Ascending aorta (tissue), 2 donors: ENCODE measurements at places on chromosomes 7 and 10.

DNA sequence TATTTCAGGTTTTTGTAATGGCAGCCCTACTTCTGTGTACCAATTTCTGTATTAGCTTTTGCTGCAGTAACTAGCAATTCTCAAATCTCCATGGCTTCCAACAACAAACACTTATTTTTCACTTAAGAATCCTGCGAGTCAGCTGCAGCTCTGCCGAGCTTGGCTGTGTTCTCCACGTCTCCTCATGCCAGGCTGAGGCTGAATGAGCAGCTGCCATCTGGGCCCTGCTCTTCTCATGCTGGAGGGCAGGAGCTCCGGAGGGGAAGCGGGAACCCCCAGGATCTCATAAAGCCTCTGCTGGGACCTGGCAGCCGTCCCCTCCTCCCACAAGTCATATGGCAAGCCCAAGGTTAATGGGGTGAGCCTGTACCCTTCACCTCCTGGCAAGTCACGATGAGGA lies 591.1 kb downstream of the SDK1 start:
- H3K27ac ChIP-seq = no peak overlapping the region
- no peaks in the 10 kb centered on the region for H3K36me3 ChIP-seq
- H3K4me3 ChIP-seq = no peak overlapping the region
- no peak for DNase-seq

DNA sequence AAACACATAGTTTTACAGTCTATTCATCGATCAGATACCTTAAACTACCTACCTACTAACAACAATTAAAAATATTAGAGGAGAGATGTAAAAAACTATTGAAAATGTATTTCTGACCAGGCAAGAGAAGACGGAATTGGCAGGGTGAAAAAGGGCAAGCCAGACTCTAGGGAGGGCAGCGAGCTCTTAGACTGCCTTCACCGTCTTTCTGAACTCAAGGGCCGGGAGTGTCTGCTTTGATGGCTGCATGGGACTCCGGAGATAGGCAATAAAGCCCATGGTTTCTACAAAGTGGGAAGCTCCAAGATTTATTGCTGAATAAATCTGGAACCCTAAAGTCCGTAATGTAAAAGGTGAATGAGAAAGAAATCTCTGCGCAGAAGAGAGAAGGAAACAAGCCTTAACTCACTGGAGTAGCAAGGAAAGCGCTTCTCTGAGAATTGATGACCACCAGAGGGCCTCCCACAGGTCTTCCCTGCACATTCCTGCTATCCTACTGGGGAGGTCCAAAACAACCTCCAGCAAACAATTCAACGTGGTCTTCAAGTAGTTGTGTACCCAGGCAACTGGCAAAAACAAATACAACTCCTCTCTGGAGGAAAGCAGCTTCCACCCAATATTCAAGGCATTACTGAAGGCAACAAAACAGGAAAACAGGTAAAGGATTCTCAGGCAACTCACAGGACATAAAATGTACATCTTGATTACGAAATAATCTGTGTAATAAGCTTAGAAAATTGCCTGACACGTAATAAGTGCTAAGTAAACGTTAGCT lies 181.3 kb downstream of the SDK1 start:
- H3K27ac ChIP-seq = no peak overlapping the region
- no peaks in the 10 kb centered on the region for H3K4me1 ChIP-seq
- H3K36me3 ChIP-seq = no peaks in the 10 kb centered on the region
- no peak for DNase-seq
- no peaks in the 10 kb centered on the region for H3K27me3 ChIP-seq
- no peak overlapping the region for H3K4me3 ChIP-seq

DNA sequence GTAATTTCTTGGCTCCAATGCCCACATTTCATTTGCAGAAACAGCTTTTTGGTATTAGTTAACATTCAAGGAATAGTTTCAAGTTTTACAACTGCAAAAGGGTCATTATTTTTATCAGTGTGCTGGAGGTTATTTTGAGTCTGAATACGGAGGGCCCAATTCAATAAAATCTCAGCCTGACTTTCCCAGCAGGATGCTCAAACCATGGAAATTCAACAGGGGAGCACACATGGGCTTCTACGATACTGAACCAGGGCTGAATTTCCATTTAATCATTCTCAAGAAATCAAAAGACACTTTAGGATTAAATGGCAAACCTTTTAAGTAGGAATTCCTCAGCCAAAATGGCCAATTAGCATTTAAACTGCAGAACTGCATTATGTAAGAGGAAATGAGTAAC lies 700.9 kb upstream of the ANKRD30A start:
- H3K4me3 ChIP-seq = no peak overlapping the region
- DNase-seq = no peak
- no peaks in the 10 kb centered on the region for H3K4me1 ChIP-seq
- H3K36me3 ChIP-seq = no peaks in the 10 kb centered on the region
- no peak overlapping the region for H3K27ac ChIP-seq

DNA sequence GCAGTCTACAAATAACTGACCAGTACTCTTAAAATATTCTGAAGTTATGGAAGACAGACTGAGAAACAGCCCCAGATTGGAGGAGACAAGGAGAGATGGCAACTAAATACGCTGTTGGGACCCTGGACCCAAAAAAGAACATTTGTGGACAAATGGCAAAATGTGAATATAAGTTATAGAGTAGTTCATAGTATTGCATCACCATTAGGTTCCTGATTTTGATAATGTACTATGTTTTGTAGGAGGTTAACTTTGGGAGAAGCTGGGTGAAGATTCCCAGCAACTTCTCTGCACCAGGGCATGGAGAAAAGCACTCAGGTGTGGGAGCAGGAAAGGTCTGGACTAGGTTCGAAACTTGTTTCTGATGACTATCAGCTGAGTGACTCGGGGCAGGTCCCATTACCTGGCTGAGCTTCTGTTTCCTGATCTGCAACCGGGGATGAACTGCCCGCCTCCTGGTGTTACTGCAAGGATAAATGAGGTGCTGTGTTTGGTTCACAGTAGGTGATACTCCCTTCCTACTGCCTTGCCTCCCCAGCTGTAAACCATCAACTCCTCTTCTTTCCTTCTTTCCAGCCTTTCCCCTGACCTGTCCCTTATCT lies 48.2 kb downstream of the EEPD1 start:
- no peaks in the 10 kb centered on the region for H3K4me1 ChIP-seq
- no peaks in the 10 kb centered on the region for H3K27me3 ChIP-seq
- H3K36me3 ChIP-seq = no peaks in the 10 kb centered on the region
- H3K27ac ChIP-seq = no peak overlapping the region
- no peak for DNase-seq

DNA sequence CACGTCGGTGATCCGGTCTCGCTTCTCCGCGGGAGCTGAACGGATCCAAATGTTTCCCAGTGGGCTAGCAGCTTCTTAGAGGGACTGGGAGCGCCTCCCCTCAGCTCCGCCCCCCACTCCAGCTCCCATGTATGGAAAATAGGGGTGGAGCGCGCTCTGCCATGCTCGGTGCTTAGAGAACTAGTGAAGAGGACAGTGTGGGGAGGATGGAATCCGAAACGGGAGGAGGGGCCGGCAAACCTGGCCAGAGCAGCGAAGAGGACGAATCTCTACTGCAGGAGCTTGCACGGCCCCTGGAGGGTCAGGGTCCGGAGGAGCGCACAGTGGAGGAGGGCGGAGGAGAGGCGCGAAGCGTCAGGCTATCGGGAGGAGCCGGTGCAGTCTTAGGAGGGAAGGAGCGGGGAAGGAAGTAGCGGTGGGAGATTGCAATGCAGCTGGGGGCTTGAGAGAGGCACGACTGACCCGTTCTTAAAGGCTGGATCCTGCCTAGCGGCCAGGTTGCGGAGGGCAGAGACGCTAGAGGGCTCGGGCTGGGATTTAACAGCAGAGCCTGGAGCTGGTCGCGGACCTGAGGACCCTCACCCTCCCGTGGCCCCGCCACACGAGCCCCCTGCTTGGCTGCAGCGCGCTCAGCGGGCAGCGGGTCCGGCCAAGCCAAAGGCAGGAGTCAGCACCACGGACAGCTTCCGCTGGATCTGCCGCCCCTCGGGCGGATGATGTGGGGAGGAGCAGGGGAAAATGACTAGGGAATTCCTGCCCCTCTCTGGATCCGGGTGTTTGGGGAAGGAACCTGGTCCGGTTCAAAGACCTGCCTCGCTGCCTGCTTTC lies at the start of gene PRLHR:
PRLHR (minus strand) TSS at position 51 of the 828 bp plus-strand sequence. CDS start 404 bp downstream, outside the sequence.
- H3K4me3 ChIP-seq = no peak within 1 kb of the TSS
- H3K27ac ChIP-seq = no peak within 1 kb of the TSS
- H3K27me3 ChIP-seq = peaks cover 26% of the 10 kb centered on the region
- no peaks in the 10 kb centered on the region for H3K36me3 ChIP-seq

DNA sequence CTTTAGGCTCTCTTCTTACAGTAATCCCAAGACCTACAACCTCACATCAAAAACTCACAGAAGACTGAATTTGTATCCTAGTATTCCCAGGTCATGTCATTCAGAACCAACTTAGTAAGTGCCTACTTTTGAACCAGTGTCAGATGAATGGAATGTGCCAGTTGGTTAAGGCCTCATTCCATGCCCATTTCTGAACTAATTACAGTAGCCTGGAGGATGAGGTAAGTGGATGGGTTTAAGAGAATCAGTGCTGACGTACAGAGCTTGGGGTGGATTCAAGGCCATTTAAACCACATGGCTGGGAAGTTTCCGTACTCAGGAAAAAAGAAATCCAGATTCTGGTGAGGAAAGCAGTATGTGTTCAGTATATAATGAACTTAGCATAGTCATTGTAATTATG lies 21.9 kb upstream of the FOXP2 start:
- H3K27ac ChIP-seq = no peak overlapping the region
- no peaks in the 10 kb centered on the region for H3K36me3 ChIP-seq
- DNase-seq = no peak
- H3K4me3 ChIP-seq = no peak overlapping the region

- H3K27ac ChIP-seq = peak overlapping the region; percentile 3
- H3K4me1 ChIP-seq = no peaks in the 10 kb centered on the region
- no peaks in the 10 kb centered on the region for H3K36me3 ChIP-seq
- DNase-seq = no peak
- no peaks in the 10 kb centered on the region for H3K27me3 ChIP-seq
- no peak overlapping the region for H3K4me3 ChIP-seq
These were observed 32.3 kb downstream of the REEP3 start for GRCh38 chr10:63553473-63553872.

DNA sequence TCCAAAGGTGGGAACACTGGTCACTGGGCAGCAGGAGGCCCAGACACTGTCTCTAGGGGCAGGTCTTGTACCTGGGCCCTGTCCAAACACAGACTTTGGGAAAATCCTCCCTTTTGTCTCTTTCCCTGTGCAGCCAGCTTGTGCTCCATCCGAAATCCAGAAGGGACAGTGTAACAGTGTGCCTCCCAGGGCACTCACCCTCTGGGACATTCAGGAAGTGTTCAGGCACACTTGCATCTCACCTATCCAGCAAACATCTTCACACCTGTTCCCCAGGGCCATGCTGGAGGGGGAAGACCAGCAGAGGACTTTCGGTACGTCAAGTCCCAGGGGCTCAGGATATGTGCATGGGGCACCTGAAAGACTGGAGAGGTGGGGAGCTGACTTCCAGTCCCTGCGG lies 38.9 kb downstream of the TNS3 start:
- H3K4me1 ChIP-seq = peaks cover 4% of the 10 kb centered on the region
- no peak for DNase-seq
- H3K27ac ChIP-seq = no peak overlapping the region
- H3K27me3 ChIP-seq = no peaks in the 10 kb centered on the region
- no peaks in the 10 kb centered on the region for H3K36me3 ChIP-seq

DNA sequence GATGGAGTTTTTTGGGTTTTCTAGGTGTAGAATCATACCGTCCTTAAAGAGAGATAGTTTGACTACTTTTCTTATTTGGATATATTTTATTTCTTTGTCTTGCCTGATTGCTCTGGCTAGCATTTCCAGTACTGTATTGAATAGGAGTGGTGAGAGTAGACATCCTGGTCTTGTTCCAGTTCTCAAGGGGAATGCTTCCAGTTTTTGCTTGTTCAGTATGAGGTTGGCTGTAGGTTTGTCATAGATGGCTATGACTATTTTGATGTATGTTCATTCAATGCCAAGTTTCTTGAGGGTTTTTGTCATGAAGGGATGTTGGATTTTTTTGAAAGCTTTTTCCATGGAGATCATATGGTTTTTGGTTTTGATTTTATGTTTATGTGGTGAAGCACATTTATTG lies 676.9 kb downstream of the SUGCT start:
- no peaks in the 10 kb centered on the region for H3K27me3 ChIP-seq
- no peak for DNase-seq
- no peak overlapping the region for H3K4me3 ChIP-seq
- peaks cover 16% of the 10 kb centered on the region for H3K4me1 ChIP-seq
- H3K27ac ChIP-seq = no peak overlapping the region

- no peaks in the 10 kb centered on the region for H3K27me3 ChIP-seq
- no peaks in the 10 kb centered on the region for H3K36me3 ChIP-seq
- DNase-seq = no peak
- H3K4me1 ChIP-seq = peaks cover 2% of the 10 kb centered on the region
- H3K4me3 ChIP-seq = no peak overlapping the region
These were observed 87.4 kb upstream of the PPIF start for GRCh38 chr10:79259834-79260233.

DNA sequence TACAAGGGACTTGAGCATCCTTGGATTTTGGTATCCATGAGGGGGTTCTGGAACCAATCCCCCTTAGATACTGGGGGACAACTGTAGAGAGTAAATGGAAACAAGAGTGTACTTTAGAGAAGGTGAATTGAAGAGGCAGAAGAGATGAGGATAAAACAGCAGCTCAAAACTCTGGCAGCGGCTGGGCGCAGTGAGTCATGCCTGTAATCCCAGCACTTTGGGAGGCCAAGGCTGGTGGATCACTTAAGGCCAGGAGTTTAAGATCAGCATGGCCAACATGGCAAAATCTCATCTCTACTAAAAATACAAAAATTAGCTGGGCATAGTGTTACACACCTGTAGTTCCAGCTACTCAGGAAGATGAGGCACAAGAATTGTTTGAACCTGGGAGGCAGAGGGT lies 218.7 kb downstream of the GALNT17 start:
- no peaks in the 10 kb centered on the region for H3K36me3 ChIP-seq
- no peak for DNase-seq
- no peak overlapping the region for H3K27ac ChIP-seq

DNA sequence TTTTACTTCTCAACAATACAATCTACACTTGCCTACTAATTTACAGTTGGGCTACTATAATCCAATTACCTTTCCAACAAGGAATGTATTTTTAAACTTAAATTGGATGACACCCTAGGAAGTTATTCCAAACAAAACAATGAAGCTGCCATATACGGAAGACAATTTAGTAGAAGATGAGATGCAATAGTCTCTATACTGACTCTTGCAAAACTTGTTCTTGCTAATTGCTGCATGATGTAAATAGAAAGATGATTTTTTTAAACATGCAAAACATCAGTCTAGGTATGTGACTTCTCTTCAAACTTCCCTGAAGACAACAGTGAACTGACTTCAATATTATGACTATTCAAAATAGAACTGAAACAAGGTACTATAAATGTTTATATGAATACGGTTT lies 17.6 kb downstream of the NT5C3A start:
- no peak for DNase-seq
- no peak overlapping the region for H3K27ac ChIP-seq
- no peaks in the 10 kb centered on the region for H3K27me3 ChIP-seq
- no peak overlapping the region for H3K4me3 ChIP-seq
- H3K36me3 ChIP-seq = no peaks in the 10 kb centered on the region
